ENCODE measurements at places on chromosomes 12 and 14. TPM values are rescaled to one million over a fixed set of nuclear protein-coding genes. Genes with fewer than 3 reads are reported as not detected.

The PTPRO gene
- not detected for total RNA-seq

The POC1B gene
- total RNA-seq = 8.7 TPM

The TMEM117 gene
- 10.1 TPM for total RNA-seq

The HOXC11 gene
- total RNA-seq = not detected

The SLC10A1 gene
- total RNA-seq = not detected

The MUCL1 gene
- not detected for total RNA-seq

The PCED1B gene
- total RNA-seq = not detected

The SPTB gene
- not detected for total RNA-seq

The HOXC9 gene
- not detected for total RNA-seq

The SIX4 gene
- 4.0 TPM for total RNA-seq

The TBX3 gene
- 6.5 TPM for total RNA-seq

The GSC gene
- total RNA-seq = 0.44 TPM

The HSP90AA1 gene
- total RNA-seq = 369 TPM

The CLEC4D gene
- total RNA-seq = not detected

The DNAAF2 gene
- total RNA-seq = 10.8 TPM

The OLR1 gene
- total RNA-seq = not detected

The CPNE8 gene
- 9.1 TPM for total RNA-seq

The COL2A1 gene
- total RNA-seq = not detected

The LALBA gene
- not detected for total RNA-seq

The NUP107 gene
- 22.5 TPM for total RNA-seq

The OTOGL gene
- 0.15 TPM for total RNA-seq
